ENCODE measurements at places on chromosomes 16 and 17. TPM values are rescaled to one million over a fixed set of nuclear protein-coding genes. Genes with fewer than 3 reads are reported as not detected.

DNA sequence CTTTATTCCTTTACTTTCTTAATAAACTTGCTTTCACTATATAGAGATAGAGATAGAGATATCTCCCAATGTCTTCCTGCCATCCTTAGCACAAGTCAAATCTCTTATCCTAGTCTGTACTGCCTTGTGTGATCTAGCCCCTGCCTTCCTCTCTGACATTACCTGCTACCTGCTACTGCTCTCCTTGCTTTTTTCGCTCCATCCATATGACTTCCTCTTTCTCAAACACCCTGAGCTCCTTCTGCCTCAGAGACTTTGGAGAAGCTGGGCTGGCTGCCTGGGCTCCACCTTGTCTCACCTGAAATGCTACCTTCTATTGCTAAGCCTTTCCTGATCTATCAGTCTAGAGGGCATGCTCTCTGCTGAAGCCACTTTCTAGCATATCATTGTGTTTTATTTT is 24.7 kb upstream of the WSB1 start:
- H3K27me3 ChIP-seq: no peaks in the 10 kb centered on the region
- no peaks in the 10 kb centered on the region for H3K36me3 ChIP-seq
- DNase-seq: no peak

DNA sequence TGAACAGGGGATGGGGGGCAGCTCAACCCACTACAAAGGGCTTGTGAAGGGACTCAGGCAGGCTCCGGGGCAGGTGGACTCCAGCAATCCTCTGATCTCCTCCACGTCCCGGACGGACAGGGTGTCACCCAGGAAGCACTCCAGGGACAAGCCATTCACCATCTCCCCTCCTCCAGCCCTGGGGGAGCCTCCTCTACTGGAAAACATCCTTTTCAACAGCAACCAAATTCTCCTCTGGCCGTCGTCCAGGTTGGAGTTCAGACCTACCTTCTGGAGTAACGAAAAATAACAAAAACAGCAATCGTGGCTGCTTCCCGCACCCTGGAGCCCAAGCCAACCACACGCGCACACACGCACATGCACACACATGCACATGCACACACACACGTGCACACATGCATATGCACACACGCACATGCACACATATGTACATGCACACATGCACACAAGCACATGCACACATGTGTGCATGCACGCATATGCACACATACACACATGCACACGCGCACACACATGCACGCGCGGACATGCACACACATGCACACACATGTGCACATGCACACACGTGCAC is 8.9 kb upstream of the RBFOX3 start:
- no peaks in the 10 kb centered on the region for H3K4me1 ChIP-seq
- no peak overlapping the region for H3K27ac ChIP-seq
- no peaks in the 10 kb centered on the region for H3K36me3 ChIP-seq
- no peak overlapping the region for H3K4me3 ChIP-seq
- DNase-seq: peak; percentile 2

The SGF29 gene
- 13.6 TPM for total RNA-seq

GRCh38 chr17:61869138-61869537 is 5.8 kb upstream of the BRIP1 start:
- no peaks in the 10 kb centered on the region for H3K27me3 ChIP-seq
- no peaks in the 10 kb centered on the region for H3K4me1 ChIP-seq
- H3K36me3 ChIP-seq: peaks cover 79% of the 10 kb centered on the region
- H3K27ac ChIP-seq: no peak overlapping the region

DNA sequence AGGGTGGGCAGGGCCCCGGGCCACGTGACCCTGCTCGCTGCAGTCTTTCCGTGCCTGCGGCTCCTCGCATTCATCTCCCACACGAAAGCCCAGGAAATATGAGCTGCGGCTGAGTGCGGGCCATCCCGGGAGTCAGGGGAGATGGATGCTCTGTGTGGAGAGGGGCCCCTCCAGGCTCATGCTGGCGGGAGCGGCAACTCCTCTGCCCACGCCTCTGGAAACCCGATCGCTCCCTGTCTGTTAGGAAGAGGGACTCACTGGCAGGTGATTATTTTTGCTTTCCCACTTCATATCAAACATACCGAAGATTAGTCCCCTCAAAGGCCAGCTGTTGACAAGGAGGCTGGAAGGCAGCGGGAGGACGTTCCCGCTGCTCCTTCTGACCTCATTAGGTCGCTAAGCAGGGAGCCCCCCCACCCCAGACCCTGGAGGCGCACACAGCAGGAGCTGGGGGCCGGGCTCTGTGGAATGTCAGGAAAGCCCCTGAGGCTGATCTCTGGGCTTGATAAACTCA is 228.5 kb downstream of the FOXL1 start:
- H3K4me3 ChIP-seq: no peak overlapping the region
- peaks cover 16% of the 10 kb centered on the region for H3K4me1 ChIP-seq
- no peak overlapping the region for H3K27ac ChIP-seq

GRCh38 chr17:7081341-7082062 is 1.5 kb upstream of the CLEC10A start:
- H3K27ac ChIP-seq: no peak overlapping the region
- H3K4me3 ChIP-seq: no peak overlapping the region
- H3K27me3 ChIP-seq: no peaks in the 10 kb centered on the region
- DNase-seq: no peak
- H3K36me3 ChIP-seq: no peaks in the 10 kb centered on the region
- no peaks in the 10 kb centered on the region for H3K4me1 ChIP-seq

The KRT34 gene
- not detected for total RNA-seq

GRCh38 chr17:40846515-40847144 is 20.4 kb downstream of the KRT12 start:
- DNase-seq: no peak
- no peaks in the 10 kb centered on the region for H3K4me1 ChIP-seq
- H3K27ac ChIP-seq: no peak overlapping the region
- no peaks in the 10 kb centered on the region for H3K36me3 ChIP-seq
- H3K27me3 ChIP-seq: no peaks in the 10 kb centered on the region
- H3K4me3 ChIP-seq: no peak overlapping the region

The CES5A gene
- 0.20 TPM for total RNA-seq

DNA sequence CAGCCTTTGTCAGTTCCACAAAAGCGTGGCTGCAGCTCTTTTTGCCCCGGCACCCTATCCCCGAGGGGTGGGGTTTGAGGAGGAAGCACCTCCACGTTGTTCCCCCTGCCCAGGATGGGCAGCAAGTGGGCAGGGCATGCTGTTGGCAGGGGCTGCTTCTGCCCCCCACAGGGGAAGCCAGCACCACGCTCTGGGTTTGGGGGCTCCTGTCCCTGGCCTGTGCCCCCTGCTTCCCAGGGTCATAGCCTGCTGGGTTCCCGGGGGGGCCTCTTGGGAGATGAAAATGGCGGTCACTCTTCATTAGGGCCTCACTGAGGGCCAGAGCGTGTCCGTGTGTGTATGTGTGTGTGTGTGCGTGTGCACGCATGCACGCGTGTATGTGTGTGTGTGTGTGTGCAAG is 22.8 kb downstream of the LASP1 start:
- DNase-seq: no peak
- no peaks in the 10 kb centered on the region for H3K27me3 ChIP-seq
- no peak overlapping the region for H3K4me3 ChIP-seq
- H3K27ac ChIP-seq: no peak overlapping the region

DNA sequence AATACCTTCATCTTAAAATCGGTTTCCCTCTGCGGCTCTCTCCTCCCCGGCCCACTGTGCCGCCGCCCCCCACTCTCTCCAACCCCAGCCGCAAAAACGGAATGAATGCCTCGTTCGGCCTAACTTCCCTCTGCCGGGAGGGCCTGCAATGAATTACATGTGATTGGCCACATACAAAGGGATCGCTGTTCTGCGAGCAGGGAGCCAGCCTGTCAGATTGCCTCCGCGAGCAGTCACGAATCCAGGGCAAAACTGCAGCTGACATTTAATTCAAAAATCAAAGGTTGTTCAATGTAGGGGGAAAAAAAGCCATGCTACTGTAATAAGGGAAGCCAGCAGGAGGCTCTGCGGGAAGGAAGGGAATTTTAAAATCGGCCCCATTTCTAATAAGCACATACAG is 84.9 kb downstream of the TBC1D16 start:
- no peak for DNase-seq
- no peaks in the 10 kb centered on the region for H3K27me3 ChIP-seq
- H3K4me3 ChIP-seq: no peak overlapping the region
- H3K4me1 ChIP-seq: peaks cover 14% of the 10 kb centered on the region
- H3K27ac ChIP-seq: no peak overlapping the region
- H3K36me3 ChIP-seq: no peaks in the 10 kb centered on the region

DNA sequence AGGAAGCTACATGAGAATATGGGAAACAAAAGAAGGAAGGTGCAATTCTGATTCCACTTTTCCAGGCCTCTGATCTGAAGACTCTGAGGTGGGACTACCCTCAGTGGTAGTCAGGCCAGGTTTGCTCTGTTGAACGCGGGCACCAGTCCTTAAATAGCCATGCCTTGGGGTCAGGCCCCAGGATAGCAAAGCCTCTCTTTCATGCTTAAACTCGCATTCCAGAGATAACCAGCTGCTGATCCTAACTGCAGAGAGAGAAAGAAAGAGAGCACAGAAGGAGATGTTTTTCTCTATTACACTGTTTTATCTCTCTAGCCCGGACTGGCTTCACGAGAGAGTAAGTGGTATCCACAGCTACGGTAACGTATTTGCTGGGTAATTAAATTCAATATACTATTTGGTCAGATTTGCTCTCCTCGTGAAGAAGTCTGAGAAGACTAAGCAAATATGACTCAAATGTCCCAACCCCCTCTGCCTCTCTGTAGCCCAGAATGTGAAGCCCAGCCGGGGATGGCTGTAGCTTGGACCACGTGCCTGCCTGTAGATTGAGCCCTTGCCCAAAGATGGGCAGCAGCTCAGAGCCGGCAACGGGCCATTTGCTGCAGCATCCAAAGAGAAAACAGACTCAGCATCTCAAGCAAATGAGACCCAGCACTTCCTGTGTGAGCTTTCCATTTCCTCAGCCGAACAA is 122.2 kb downstream of the SMG6 start:
- DNase-seq: peak; percentile 82
- no peaks in the 10 kb centered on the region for H3K27me3 ChIP-seq
- no peak overlapping the region for H3K4me3 ChIP-seq
- H3K4me1 ChIP-seq: peaks cover 71% of the 10 kb centered on the region
- peak overlapping the region; percentile 89 for H3K27ac ChIP-seq
- peaks cover 15% of the 10 kb centered on the region for H3K36me3 ChIP-seq

The ASPSCR1 gene
- 19.9 TPM for total RNA-seq

All from heart left ventricle (tissue), 16 donors.